ENCODE measurements at places on chromosomes 1 and 21. TPM values are rescaled to one million over a fixed set of nuclear protein-coding genes. Genes with fewer than 3 reads are reported as not detected.

DNA sequence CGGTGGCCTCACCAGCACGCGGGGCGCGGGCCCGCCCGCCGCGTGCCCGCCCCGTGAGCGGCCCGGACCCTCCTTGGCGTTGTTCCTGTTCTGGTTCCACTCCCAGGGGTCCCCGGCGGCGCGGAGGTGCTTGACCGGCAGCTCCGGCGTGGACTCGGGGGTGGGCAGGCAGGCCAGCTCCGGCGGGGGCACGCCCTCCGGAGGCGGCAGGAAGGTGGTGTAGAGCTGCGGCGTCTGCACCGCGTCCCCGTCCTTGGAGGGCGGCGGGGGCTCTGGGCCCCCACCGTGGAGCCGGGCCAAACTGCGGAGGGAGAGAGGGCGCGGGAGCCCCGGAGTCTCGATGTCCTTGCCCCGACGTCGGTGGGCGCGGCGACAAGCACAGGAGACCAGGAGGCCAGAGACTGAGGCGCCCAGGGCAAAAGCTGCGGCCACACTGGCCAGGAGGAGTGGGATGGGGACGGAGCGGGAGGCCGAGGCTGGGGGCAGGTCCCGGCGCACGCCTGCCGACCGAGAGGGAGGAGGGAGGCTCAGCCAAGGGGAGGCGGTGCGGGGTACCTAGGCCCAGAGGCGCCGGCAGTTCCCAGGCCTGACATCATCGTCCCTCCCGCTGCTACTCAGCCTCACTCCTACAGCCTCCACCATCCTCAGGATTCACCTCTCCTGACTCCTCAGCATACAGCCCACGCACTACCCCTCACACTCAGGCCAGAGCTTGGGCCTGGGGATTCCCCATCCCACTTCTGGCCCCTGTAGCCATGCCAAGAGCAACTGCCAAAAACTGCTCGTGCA is 13.2 kb downstream of the SEMA6C start:
- no peaks in the 10 kb centered on the region for H3K36me3 ChIP-seq
- H3K4me3 ChIP-seq = no peak overlapping the region
- no peaks in the 10 kb centered on the region for H3K4me1 ChIP-seq
- H3K27me3 ChIP-seq = no peaks in the 10 kb centered on the region

DNA sequence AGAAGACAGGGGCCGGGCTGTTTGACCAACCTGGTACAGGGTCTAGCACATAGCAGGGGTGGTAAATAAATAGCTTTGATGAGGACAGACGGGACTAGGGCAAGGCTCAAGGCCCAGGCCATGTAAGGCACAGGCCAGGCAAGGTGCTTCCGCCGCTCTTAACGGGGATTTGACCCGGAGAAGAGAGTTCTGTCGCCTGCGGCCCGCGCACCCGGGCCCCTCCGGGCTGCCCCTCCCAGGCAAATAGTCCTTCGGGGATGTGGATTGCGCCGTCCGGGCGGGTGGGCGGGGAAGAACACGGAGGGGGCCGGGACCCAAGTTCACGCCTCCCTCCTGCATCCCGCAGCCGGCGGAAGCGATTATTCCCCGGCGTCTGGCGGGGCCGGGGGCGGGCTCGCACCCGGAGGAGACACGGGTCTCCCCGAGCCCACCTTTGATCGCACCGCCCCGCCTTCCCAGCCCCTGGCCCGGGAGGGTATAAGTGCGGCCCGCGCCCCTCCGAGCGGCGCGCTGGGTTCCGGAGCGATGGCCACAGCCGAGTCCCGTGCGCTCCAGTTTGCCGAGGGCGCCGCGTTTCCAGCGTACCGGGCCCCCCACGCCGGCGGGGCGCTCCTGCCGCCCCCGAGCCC is at the start of gene MIXL1:
Gene MIXL1 (plus strand): TSS at position 508 of the 629 bp plus-strand sequence. CDS start 18 bp downstream, at position 526.
- no peaks in the 10 kb centered on the region for H3K4me1 ChIP-seq
- no peak within 1 kb of the TSS for H3K27ac ChIP-seq
- H3K27me3 ChIP-seq = no peaks in the 10 kb centered on the region
- peak within 1 kb of the TSS; percentile 35 for H3K4me3 ChIP-seq
- no peak for DNase-seq
- no peaks in the 10 kb centered on the region for H3K36me3 ChIP-seq

SELE gene
- not detected for total RNA-seq

DNA sequence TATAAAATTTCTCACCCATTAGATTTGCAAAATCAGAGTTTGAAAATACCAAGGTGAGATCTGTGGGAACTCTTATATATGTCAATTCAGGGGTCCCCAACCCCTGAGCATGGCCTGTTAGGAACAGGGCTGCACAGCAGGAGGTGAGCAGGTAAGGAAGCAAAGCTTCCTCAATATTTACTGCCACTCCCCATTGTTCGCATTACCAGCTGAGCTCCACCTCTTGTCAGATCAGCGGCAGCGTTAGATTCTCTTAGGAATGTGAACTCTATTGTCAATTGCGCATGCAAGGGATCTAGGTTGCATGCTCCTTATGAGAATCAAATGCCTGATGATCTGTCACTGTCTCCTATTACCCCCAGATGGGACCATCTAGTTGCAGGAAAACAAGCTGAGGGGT is 376.6 kb downstream of the LMO4 start:
- H3K4me3 ChIP-seq = no peak overlapping the region
- H3K4me1 ChIP-seq = no peaks in the 10 kb centered on the region
- no peak overlapping the region for H3K27ac ChIP-seq
- H3K27me3 ChIP-seq = no peaks in the 10 kb centered on the region
- no peak for DNase-seq

RNU1-1 gene
- total RNA-seq = 2,907 TPM

S100A1 gene
- not detected for total RNA-seq

- H3K27me3 ChIP-seq = no peaks in the 10 kb centered on the region
- no peak for DNase-seq
- H3K36me3 ChIP-seq = no peaks in the 10 kb centered on the region
These were observed 81.9 kb downstream of the SIM2 start for GRCh38 chr21:36780861-36781260.

DNA sequence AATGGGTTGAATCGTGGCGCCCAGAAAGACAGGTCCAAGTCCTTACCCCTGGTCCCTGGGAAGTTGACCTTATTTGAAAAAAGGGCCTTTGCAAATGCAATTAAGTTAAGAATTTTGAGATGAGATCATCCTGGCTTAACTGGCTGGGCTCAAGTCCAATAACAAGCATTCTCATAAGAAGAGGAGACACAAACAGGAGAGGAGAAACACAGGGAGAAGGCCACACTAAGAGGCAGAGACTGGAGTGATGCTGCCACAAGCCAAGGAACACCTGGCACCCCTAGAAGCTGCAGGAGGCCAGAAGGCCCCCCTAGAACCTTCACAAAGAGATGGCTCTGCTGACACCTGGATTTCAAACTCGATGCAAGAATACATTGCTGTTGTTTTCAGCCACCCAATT is 44.6 kb downstream of the PDPN start:
- H3K4me3 ChIP-seq = no peak overlapping the region
- no peak overlapping the region for H3K27ac ChIP-seq
- DNase-seq = no peak
- H3K36me3 ChIP-seq = no peaks in the 10 kb centered on the region
- H3K27me3 ChIP-seq = no peaks in the 10 kb centered on the region
- H3K4me1 ChIP-seq = no peaks in the 10 kb centered on the region

DNA sequence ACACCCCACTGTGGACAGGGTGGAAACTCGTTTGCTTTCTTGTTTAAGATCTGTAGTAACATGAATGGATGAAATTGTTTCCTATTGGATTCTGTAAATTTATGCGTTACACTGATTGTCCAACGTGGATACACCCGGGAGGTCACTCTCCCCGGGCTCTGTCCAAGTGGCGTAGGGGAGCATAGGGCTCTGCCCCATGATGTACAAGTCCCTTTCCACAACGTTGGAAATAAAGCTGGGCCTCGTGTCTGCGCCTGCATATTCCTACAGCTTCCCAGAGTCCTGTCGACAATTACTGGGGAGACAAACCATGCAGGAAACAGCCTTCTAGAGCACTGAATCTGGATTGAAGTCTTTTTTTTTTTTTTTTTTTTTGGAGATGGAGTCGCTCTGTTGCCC is 1.4 kb downstream of the RCC1 start:
- no peak for DNase-seq
- peaks cover 45% of the 10 kb centered on the region for H3K4me1 ChIP-seq
- H3K36me3 ChIP-seq = peaks cover 20% of the 10 kb centered on the region
- peak overlapping the region; percentile 79 for H3K4me3 ChIP-seq

KCNJ15 gene
- 0.86 TPM for total RNA-seq

DNA sequence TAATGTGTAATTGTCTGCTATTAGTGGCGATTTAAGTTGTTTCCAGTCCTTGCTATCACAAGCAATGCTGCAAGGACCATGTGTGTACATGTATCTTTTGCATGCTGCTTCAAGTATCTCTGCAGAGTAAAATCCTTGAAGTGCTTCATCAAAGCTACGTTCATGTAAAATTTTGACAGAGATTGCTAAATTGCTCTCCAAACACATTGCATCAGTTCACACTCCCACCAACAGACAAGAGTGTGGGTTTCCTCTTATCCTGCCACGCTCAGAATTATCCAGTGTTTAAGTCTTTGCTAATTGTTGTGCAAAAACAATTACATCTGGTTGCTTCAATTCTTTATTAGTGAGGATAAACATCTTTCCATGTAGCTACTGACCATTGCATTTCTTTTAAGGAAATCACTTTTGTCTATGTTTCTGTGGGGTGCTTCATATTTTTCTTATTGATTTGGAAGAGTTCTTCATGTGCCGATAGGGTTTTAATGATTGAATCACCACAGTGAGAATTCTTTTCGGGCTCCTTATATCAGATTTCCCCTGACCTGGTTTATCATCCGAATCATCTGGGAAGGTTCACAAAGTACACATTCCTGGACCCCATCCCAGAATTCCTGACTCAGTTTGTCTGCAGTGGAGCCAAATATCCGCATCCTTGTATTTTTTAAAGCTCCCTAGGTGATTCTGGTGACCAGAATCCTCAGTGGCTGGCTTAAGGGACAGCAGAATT is 56.3 kb upstream of the GALNT2 start:
- H3K27me3 ChIP-seq = no peaks in the 10 kb centered on the region
- H3K27ac ChIP-seq = no peak overlapping the region
- no peaks in the 10 kb centered on the region for H3K4me1 ChIP-seq
- no peak overlapping the region for H3K4me3 ChIP-seq
- no peaks in the 10 kb centered on the region for H3K36me3 ChIP-seq

PKP1 gene
- total RNA-seq = not detected

- H3K4me3 ChIP-seq = no peak overlapping the region
- no peaks in the 10 kb centered on the region for H3K27me3 ChIP-seq
- no peak overlapping the region for H3K27ac ChIP-seq
- no peaks in the 10 kb centered on the region for H3K36me3 ChIP-seq
These were observed 31.0 kb downstream of the TRIT1 start for GRCh38 chr1:39852214-39852791.

- no peaks in the 10 kb centered on the region for H3K27me3 ChIP-seq
- H3K4me1 ChIP-seq = no peaks in the 10 kb centered on the region
- no peak overlapping the region for H3K4me3 ChIP-seq
- DNase-seq = no peak
These were observed 78.4 kb upstream of the S1PR1 start for GRCh38 chr1:101158424-101158823.

SPRR1A gene
- total RNA-seq = not detected

SLC35F3 gene
- total RNA-seq = 15.2 TPM

DNA sequence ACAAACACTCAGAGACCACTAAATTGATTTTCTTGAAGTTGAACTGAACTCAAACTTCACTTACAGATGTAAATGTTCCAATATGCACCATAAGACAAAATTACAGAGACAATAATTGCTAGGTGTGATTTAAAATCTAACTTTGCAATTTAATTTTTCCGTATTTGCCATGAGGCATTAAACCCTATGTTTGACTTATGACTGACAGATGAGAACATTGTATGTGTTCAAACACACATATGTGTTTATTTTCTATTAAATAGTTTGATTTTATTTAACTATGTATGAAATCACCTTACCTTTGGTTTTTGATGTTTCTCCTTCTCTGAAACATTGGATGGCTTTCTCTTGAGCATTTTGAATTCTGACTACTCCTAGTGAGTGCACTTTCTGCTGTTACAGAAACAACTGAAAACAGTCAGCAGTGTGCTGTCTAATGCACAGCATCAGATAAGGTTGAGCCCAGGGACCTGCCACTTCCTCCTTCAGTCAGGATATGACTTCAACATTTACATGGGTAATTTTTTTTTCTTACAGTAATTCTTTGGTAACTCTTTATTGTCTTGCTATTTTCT is at the start of gene SAMSN1:
Gene SAMSN1 (minus strand): TSS at position 410 of the 575 bp plus-strand sequence. CDS start 54 bp downstream, at position 356.
- DNase-seq = peak; percentile 80
- H3K36me3 ChIP-seq = no peaks in the 10 kb centered on the region

TTLL7 gene
- total RNA-seq = not detected

DNA sequence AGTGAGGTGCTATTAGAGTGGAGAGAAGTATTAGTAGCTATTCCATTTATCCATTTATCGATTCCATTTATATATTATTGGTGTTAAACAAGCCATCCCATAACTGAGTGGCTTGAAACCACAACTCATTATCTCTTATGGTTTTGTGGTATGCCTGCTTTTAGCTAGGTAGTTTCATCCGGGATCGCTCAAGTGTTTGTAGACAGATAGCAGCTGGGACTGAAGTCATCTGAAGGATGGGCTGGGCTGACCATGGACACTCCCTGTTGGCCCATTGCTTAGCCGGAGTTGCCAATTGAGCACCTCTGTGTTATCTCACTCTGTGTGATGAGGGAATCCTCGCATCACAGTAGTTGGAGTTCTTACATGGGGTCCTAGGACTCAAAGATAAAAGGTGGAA is 622.5 kb downstream of the PLA2G4A start:
- H3K4me1 ChIP-seq = no peaks in the 10 kb centered on the region
- no peaks in the 10 kb centered on the region for H3K36me3 ChIP-seq
- no peak for DNase-seq
- no peak overlapping the region for H3K27ac ChIP-seq
- H3K4me3 ChIP-seq = no peak overlapping the region

DNA sequence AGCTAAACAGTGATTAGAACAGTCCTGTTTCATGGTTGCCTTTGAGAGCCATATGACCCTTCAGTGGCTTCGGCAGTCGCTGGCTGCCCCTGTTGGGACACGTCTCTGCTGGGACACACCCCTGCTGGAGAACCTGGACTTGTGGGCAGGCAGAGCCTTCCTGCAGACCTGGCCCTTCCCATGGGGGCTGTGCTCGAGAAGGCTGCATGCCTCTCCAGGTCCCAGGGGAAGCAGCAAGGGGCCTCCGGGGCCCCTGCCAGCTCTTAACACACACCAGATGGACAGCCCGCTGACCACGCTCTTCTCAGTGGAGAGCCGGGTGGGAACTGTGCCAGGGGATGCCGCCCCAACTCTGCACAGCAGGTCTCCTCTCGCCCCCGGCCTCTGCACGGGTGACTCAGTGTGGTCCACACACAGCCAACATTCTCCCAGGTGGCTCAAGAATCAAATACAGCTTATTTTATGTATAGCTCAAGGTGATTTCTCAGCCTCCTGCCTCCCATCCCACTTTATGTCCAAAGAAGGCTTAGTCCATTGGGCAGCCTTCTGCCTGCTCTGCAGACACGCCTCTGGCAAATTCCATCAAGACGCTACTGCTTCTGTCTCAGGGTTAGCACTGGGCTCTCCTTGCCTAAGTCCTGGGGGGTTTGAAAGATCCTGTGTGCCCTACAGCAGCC is 450.8 kb downstream of the KIF26B start:
- no peaks in the 10 kb centered on the region for H3K36me3 ChIP-seq
- no peaks in the 10 kb centered on the region for H3K4me1 ChIP-seq
- H3K4me3 ChIP-seq = no peak overlapping the region
- no peak for DNase-seq
- H3K27me3 ChIP-seq = no peaks in the 10 kb centered on the region
- H3K27ac ChIP-seq = no peak overlapping the region

GRCh38 chr21:38790059-38790458 is 15.7 kb upstream of the ETS2 start:
- H3K36me3 ChIP-seq = no peaks in the 10 kb centered on the region
- no peak overlapping the region for H3K27ac ChIP-seq
- H3K4me3 ChIP-seq = no peak overlapping the region
- H3K27me3 ChIP-seq = no peaks in the 10 kb centered on the region
- no peak for DNase-seq

- H3K27me3 ChIP-seq = no peaks in the 10 kb centered on the region
- H3K36me3 ChIP-seq = no peaks in the 10 kb centered on the region
- no peak overlapping the region for H3K27ac ChIP-seq
- H3K4me3 ChIP-seq = no peak overlapping the region
- DNase-seq = no peak
- H3K4me1 ChIP-seq = no peaks in the 10 kb centered on the region
These were observed 6.6 kb downstream of the CCDC30 start for GRCh38 chr1:42469727-42470126.

Measured in naive thymus-derived CD4-positive, alpha-beta T cell (primary cell).